T-helper 17 cell (primary cell): ENCODE measurements at places on chromosomes 5 and 9. TPM values are rescaled to one million over a fixed set of nuclear protein-coding genes. Genes with fewer than 3 reads are reported as not detected.

DNA sequence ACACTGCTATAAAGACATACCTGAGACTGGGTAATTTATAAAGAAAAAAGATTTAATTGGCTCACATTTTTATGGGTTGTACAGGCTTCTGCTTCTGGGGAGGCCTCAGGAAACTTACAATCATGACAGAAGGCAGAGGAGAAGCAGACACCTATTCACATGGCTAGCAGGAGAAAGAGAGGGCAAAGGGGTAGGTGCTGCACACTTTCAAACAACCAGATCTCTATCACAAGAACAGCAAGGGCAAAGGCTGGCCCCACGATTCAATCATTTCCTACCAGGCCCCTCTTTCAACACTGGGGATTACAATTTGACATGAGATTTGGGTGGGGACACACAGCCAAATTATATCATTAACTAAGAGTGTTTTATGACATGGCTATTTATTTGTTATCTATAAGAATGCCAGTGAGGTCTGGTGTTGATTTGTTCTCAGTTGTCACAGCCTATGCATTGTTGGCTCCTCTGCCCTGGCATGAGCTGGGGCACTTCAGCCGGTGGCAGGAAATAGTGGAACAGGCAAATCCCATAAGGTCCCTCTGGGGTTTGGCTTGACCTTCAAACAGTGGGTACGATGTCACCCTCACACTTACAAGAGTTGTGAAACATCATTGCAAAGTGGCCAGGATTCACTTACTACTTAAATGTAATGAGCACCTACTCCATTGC is 44.1 kb downstream of the SPARC start:
- no peak overlapping the region for H3K27ac ChIP-seq
- no peaks in the 10 kb centered on the region for H3K36me3 ChIP-seq
- no peak for DNase-seq

GRCh38 chr9:112784020-112784785 is 33.6 kb downstream of the SNX30 start:
- H3K4me1 ChIP-seq = peaks cover 39% of the 10 kb centered on the region
- H3K27me3 ChIP-seq = no peaks in the 10 kb centered on the region
- no peak for DNase-seq
- no peak overlapping the region for H3K4me3 ChIP-seq
- peak overlapping the region; percentile 77 for H3K27ac ChIP-seq

DNA sequence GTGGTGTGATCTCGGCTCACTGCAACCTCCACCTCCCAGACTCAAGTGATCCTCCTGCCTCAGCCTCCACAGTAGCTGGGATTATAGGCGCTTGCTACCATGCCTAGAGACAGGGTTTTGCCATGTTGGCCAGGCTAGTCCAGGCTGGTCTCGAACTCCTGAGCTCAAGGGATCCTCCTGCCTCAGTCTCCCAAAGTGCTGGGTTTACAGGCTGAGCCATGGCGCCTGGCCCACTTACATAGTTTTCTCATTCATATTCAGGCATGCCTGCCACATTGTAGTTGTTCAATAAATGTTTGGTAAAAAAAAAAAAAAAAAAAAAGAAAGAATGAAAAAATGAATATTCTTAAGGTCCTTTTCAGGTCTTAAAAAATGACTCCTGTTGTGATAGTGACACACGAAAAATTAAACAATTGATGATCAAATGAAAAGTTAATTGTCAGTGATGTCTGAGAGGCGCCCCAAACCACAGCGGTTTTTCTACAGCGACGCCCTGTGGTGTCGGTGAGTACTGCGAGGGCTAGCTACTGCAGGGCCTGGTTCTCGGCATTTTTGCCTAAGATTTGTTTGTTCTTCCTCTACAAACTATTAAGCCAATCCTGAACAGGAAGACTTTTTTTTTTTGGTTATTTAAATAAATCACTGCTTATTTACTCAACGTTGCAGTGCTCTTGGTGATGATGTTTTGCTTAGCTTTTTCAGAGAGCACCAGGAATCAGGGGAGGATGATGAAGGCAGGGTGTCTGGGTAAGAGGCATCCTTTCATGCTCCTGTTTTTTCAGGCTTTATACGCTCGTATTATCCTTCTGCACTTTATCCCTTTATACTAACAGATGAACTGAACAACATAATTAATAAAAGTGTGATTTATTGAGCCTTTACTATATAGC is 67.0 kb upstream of the DPYSL3 start:
- H3K27ac ChIP-seq = no peak overlapping the region
- peak; percentile 8 for DNase-seq
- H3K36me3 ChIP-seq = no peaks in the 10 kb centered on the region
- no peaks in the 10 kb centered on the region for H3K4me1 ChIP-seq

DNA sequence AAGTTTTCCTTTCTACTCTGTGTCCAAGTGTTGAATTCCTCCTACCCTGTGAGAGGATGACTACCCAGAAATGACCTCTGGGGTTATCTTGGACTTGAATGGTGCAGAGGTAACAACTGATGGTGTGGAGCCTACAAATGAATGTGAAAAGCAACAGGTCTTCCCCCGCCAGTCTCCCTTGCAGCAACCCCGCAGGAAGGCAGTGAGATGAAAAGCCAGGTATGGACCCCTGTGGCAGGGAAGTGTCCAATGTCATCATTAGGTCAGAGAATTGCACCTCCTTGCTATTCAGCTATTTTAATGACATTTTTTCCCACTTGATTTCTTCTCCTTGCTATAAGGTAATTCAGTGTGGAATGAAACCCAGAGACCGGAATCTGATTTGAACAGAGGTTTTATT is 58.5 kb downstream of the MAT2B start:
- peaks cover 23% of the 10 kb centered on the region for H3K4me1 ChIP-seq
- peaks cover 78% of the 10 kb centered on the region for H3K27me3 ChIP-seq
- H3K36me3 ChIP-seq = peaks cover 6% of the 10 kb centered on the region
- no peak overlapping the region for H3K27ac ChIP-seq
- no peak for DNase-seq
- no peak overlapping the region for H3K4me3 ChIP-seq

DNA sequence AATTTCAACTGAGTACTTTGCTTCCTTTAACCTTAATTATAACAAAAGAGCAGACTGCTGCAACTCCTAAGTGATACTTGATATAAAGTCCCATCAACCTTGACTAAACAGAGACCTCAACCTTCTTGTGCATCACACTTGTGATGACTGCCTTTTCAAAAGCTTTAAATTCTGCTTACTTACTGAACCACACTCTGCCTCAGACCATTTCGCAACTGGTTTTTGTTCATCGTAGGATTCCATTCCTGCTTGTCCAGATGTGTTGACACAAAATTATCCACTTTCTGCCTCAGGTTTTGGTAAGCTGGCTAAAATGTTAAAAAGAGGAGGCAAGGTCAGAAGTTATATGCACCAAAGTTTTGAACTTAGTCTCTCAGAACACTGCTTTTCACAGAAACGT is 3.5 kb downstream of the BOD1 start:
- peaks cover 28% of the 10 kb centered on the region for H3K4me1 ChIP-seq
- H3K36me3 ChIP-seq = peaks cover 3% of the 10 kb centered on the region
- no peak overlapping the region for H3K4me3 ChIP-seq
- H3K27me3 ChIP-seq = no peaks in the 10 kb centered on the region
- H3K27ac ChIP-seq = no peak overlapping the region

GRCh38 chr9:16870596-16871335 is at the start of gene BNC2:
TSS of gene BNC2 (minus strand) at chr9:16870670. CDS start at chr9:16870648, 22 bp downstream.
- no peak within 1 kb of the TSS for H3K4me3 ChIP-seq
- H3K27ac ChIP-seq = no peak within 1 kb of the TSS
- peaks cover 18% of the 10 kb centered on the region for H3K27me3 ChIP-seq
- no peak for DNase-seq
- H3K4me1 ChIP-seq = no peaks in the 10 kb centered on the region
- no peaks in the 10 kb centered on the region for H3K36me3 ChIP-seq

The PCA3 gene
- total RNA-seq = not detected

The STK32A gene
- total RNA-seq = not detected

The TAS2R1 gene
- total RNA-seq = not detected
